Osteoblast (primary cell): ENCODE measurements at places on chromosomes 1 and 21.
A peak's percentile ranks its signal among the peaks of the same experiment; 100 is the strongest.

- DNase-seq: peak; percentile 77
These were observed 25.1 kb downstream of the NENF start for GRCh38 chr1:212457740-212458338.

GRCh38 chr1:147080006-147080661, 92.1 kb downstream of the PRKAB2 start:
- no peak for DNase-seq

GRCh38 chr1:186244825-186245224, 130.2 kb downstream of the TPR start:
- DNase-seq: no peak

GRCh38 chr1:18957136-18957521, 653 bp upstream of the IFFO2 start:
- peak; percentile 94 for DNase-seq

- DNase-seq: no peak
These were observed 22.9 kb upstream of the GFI1 start for GRCh38 chr1:92509619-92510018.

GRCh38 chr1:240030236-240030635, 61.4 kb upstream of the FMN2 start:
- no peak for DNase-seq

DNA sequence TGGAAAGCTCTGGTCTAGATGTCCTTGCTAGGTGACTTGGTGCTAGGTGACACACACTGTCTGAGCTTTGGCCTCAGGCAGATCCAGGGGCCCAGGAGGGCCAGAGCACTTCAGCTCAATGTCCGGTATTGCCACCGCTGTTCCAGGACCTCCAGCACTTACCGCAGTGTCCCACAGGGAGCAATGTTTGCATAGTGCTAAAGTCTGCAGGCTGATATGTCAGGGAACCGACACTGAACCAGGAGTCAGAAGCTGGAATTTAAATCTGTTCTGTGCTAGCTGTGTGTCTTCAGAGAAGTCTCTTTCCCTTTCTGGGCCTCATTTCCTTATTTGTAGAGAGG, 19.3 kb downstream of the DHCR24 start:
- DNase-seq: no peak

DNA sequence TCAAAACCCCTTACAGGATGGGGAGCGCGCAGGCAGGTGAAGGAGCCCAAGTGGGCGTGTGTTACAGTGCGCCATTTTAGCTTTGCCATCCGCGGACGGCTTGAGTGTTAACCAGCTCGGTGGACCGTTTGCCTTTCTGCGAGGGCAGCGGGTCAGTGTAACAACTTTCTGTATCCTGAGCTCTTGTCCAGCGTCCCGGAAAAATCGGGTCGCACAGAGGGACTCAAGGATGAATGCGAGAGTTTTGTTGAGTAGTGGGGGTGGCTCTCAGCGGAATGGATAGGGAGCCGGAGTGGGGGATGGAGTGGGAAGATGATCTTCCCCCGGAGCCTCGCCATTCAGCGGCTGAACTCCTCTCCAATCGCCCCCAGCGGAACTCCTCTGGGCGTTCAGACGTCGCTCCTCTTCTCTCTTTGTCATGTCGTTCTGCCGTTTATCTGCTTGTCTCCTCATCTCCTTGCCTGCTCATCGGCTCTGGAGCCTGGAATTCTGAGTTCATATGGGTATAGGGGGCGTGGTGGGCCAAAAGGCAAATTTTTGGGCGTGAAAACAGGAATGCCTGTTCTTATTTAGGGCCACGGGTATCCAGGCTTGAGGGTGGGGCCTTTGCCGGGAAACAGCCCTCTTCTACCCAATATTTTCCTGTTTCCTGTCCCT, 295.4 kb downstream of the CTH start:
- peak; percentile 3 for DNase-seq

DNA sequence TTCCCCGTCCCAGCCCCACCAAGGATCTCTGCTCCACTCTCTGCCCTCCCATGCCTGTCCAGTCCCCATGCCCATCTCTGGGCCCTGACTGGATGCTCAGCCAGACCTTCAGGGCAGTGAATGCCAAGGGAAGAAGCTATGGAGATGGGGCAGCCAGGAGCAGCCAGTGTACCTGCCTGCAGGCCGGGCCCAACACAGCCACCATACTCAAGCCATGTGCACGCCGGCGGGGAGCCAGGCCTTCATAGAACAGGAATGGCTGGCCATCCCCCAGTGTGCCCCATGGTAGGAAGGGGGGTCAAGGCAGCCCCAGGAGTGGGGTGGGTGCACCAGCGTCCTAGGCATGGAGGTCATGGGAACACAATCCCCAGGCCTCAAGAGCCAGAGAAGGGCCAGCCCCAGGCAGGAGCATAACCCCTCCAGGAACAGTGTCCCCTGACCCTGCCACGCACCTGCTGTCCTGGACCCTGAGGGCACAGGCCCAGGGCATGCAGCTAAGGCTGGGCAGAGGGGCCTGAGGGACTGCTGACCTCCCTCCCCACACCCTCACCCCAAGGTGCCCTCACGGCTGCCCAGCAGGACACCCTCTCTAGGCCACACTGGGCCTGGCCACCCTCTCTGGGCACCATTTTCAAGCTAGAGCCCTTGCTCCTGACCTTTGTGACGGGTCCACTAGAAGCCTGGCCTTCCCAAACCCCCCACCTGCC, 20.3 kb upstream of the ARF1 start:
- peak; percentile 83 for DNase-seq

DNA sequence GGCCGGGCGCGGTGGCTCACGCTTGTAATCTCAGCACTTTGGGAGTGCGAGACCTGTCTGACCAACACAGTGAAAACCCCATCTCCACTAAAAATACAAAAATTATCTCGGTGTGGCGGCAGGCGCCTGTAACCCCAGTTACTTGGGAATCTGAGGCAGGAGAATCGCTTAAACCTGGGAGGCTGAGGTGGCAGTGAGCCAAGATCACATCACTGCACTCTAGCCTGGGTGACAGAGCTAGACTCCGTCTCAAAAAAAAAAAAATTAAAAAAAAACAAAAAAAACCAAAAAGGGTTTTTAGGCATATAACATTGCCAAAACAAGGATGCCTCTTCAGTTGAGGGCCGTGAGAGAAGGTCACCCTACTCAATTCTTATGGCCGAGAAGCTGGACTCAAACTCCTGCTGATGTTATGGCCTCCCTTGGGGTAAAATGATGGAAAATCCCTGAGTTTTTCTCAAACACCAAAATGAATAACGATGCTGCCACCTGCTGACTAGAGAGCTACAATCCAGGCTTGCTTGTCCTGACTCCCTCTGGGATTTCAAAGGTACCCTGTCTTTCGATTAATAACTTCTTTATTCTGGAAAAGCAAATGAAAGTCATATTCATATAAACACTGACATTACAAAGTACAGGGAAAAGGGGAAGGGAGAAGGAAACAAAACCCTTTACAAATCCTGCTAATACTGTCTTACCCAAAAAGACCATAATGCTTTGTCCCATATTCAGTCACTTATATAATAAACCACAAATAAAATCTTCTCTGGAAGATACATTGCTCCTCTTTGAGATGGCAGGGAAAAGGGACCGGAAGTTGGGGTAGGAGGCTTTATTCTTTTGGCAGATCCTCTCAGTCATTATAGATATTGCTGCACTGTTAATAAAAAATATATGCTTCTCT, 10.7 kb downstream of the RAB42 start:
- peak; percentile 95 for DNase-seq

- DNase-seq: no peak
These were observed 21.0 kb upstream of the LORICRIN start for GRCh38 chr1:153238527-153238926.

- no peak for DNase-seq
These were observed 53.6 kb upstream of the SSBP3 start for GRCh38 chr1:54459726-54460191.

DNA sequence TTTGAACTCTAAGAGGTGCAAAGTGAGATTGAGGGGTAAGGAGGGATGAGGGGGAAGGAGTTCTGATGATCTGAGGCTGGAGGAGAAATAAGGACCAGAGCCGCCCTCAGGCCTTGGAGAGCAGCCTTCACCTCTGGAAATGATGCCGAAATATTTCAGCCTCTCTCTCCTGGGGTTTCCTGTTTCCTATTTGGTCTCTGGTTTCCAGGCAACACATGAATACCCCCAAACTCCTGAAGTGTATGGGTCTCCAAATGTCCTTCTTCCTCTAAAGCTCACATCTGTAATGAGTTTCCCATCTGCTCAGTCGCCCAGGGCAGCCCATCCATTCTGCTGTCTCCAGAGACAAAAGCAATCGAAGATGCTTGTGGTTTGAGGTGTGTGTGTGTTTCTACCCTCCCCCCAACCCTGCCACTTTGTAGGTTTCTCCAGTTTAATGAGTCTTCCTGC, 52.0 kb upstream of the FAM20B start:
- DNase-seq: no peak

DNA sequence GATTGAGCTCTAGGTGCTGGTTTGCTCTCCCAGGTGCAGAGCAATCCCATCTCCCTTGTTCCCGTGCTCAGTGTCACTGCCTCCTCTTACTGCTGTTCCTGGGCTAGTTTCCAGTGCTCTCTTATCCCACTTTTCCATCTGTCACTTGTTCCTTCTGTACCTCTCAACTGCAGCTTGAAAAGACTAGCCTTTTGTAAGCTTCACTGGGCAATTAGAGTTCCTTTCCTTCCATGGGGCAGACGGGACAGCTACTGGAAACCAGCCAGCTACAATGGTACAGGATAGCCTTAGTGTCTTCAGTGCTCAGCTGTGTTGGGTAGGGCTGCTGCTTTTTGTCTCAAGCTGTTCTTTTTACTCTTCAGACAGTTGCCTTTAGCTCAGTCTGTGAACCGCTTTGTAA, 31.6 kb downstream of the AGT start:
- no peak for DNase-seq

DNA sequence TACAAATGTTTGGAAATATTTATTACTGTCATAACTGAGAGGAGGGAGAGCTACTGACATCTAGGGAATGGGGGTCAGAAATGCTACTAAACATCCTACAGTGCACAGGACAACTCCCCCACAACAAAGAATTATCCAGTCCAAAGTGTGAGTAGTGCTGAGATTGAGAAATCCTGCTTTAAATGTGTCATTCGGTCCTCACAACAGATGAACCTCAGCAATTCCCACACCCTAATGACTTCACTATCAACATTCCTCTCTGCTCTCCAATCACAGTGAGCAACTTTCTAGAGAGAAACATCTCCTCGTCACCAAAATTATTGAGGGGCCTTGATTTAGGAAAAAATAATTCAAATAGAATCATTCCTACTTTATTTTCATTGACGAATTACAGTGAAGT, 18.0 kb downstream of the OMA1 start:
- DNase-seq: peak; percentile 62

- peak; percentile 22 for DNase-seq
These were observed 95.5 kb downstream of the NEGR1 start for GRCh38 chr1:72186733-72187307.

DNA sequence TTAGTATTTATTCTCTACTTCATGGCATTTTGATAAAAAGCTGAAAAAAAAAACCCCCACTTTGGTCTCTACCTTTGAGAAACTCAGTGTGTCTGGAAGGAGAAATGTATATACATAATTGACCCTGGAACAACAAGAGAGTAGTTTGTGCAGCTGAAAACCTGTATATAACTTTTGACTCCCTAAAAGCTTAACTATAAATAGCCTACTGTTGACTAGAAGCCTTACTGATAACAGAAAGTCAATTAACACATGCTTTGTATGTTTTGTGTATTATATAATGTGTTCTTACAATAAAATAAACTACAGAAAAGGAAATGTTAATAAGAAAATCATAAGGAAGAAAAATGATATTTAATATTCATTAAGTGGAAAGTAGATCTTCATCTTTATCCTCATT, 88.0 kb downstream of the NEK7 start:
- peak; percentile 6 for DNase-seq

DNA sequence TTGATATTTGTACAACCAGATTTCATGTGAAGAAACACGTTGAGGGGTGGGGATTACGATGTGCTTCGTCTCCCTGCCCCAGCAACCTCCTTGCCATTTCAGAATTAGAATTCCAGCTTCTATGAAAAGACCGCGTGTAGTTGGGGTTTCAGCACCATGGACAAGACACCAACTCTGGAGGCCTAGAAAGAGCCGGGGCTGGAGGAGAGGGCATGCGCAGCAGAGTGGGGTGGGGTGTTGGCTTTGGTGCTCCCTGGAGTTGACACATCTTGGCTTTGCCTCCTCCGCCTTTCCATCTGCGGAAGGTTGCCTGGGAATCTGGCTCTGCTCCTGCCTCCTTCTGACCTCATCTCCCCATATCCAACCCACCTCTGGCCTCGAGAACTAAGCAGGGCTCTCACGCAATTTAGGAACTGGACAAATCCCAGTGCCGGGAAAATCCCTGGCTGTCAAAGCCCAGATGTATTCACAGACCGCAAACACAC, 11.8 kb downstream of the HTR6 start:
- DNase-seq: peak; percentile 98

DNA sequence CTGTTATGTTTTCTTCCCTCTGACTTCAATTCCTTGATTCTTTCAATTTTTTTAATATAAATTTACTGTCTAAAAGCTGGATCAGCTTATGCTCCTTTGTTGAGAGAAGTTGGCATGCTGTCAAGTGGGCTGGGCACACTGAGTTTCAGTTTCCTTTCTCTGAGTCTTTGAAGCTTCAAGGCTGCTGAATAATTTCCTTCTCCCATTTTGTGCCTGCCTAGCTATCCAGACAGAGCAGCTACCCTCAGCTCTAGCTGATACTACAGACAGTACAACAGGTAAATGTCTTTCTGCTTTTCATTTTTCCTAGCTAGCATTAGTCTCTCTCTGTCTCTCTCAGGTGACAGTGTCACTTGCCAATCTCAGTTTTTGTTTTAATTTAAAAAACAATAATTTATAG, at the start of gene IFI44:
Gene IFI44 (plus strand): TSS at position 204 of the 400 bp plus-strand sequence. CDS start 365 bp downstream, outside the sequence.
- DNase-seq: peak; percentile 72

DNA sequence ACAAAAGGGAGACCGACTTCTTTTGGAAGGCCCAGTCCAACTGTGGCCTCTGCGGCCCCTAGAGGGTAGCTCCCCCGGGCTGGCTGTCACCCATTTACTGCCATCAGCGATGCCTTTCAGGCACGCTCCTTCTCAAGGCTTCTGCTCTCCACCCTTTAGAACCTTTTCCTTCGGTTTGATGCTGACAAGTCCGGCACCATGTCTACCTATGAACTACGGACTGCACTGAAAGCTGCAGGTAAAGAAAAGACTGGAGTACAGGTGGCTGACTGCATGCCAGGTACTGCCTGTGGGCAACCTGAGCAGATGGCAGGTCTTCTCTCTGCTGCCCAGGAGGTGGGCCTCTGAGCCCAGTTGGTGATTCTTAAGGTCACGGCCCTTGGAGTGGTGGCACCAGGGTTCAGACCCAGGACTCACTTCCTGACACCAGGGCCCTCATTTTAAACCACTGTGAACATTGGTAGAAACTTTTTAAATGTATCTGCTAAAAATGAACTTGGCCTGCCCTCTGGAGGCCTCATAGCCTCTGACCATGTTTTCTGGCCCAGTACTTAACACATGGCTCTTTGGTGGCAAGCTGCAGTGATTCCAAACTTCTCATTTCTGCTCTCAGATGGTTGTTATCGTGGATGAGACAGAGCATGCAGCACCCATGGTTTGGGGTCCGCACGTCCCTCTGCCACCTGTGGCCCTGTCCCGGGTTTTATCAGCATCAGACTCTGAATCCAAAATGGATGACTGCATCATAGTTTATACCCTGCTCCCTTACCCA, 45.7 kb downstream of the CAPN9 start:
- DNase-seq: no peak

GRCh38 chr21:28587748-28588147, 404.9 kb downstream of the LTN1 start:
- no peak for DNase-seq

GRCh38 chr1:41213341-41213740, 28.8 kb downstream of the SCMH1 start:
- DNase-seq: no peak

- DNase-seq: no peak
These were observed 169.9 kb downstream of the HS2ST1 start for GRCh38 chr1:87084244-87084836.

GRCh38 chr1:41713557-41714327, 205.0 kb downstream of the HIVEP3 start:
- DNase-seq: peak; percentile 93

- DNase-seq: peak; percentile 2
These were observed 14.7 kb upstream of the COL6A1 start for GRCh38 chr21:45966791-45967394.
